LoVo (cell line): ENCODE measurements at places on chromosomes 13 and 19.

DNA sequence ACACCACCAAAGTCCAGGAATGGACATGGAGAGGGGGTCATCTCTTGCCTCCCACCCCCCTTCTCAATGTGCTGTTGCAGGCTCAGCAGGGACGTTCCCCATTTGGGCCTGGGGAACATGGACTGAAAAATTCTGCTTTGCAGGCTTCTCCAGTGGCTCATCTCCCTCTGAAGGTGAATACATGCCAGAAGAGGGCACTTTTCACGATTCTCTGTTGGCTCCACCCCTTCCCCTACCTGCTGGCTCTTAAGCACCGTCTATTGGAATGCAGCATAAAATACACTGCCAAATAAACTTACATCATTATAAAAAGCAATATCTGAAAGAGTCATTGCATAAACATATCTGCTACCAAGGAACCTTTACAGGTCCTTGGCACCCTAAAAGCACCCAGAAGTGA, 35.7 kb downstream of the NHLRC3 start:
- no peak for DNase-seq

DNA sequence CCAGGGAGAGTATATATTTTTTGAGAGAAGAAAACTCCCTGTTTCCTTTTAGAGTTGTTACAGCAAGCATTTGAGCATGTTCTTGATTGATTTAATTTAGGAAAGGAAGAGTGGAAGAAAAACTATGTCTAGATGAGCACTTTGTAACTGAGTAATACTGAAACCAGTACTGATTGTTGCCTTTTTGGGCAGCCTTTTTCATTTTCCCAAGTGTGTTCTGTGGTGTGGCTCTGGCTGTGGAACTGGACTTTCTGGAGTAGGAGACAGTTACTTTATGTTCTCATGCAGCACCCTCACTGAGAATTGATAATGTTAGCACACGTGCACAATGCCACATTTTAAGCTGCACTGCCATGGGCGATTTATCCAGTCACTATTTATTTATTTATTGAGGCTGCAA, 211.5 kb downstream of the LMO7 start:
- no peak for DNase-seq

DNA sequence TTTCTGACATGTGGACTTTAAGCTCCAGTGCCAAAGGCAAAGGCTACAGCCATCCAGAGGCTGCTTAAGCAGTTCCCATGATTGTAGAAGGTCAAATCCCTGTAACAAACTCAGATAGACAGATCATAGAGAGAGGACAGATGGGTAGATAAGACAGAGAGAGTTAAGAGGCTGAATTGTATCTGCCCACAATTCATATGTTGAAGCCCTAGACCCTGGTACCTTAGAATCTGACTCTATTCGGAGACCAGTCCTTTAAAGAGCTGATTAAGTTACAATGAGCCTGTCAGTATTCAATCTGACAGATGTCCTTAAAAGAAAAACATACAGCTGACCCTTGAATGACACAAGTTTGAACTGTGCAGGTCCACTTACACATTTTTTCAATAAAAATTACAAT, 115.2 kb downstream of the RAP2A start:
- DNase-seq = no peak

GRCh38 chr19:7507884-7508283, 8.0 kb upstream of the ZNF358 start:
- DNase-seq = peak; percentile 73

DNA sequence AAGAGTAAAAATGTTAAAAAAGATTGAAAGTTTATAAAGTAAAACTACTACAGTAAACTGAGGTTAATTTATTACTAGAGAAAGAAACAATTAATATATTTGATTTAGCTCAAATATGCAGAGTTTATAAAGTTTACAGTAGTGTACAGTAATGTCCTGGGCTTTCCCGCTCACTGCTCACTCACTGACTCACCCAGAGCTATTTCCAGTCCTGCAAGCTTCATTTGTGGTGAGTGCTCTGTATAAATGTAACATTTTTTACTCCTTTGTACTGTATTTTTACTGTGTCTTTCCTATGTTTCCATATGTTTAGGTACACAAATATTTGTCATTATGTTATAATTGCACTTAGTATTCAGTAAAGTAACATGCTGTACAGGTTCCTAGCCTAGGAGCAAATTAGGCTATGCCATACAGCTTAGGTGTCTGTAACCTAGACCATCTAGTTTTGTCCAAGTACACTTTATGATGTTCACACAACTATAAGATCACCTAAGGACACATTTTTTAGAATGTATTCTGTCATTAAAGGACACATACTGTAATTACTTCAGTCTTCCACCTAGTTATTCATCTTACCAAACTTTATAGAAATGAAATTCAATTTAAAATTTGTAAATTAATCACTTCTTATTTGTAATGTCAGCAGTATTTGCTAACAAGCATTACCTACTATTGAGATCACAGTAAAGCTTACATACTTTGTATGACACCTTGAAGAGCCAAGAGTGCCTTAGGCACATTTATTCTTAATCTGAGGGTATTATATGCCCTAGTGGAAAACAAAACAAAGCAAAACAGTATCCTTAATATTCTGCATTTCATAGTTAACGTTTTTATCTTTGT, 683.4 kb downstream of the PCDH9 start:
- DNase-seq = no peak

- DNase-seq = peak; percentile 52
Measured at GRCh38 chr19:19615086-19615485, 3.4 kb downstream of the PBX4 start.

DNA sequence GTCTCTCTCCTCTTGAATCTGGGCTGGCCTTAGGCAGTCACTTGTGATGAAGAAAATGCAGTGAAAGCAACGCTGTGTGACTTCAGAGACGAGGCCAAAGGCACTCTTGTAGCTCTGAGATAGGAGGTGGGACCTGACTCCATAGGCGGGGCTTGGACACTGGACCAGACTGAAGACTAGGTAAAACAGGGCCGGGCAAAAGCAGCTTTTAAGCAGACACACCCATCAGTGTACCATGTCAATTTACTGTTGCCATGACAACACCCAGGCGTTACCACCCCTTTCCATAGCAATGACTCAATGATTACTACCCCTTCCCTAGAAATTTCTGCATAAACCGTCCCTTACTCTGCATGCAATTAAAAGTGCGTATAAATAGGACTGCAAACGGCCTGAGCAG, 6.6 kb upstream of the EID2 start:
- DNase-seq = no peak

DNA sequence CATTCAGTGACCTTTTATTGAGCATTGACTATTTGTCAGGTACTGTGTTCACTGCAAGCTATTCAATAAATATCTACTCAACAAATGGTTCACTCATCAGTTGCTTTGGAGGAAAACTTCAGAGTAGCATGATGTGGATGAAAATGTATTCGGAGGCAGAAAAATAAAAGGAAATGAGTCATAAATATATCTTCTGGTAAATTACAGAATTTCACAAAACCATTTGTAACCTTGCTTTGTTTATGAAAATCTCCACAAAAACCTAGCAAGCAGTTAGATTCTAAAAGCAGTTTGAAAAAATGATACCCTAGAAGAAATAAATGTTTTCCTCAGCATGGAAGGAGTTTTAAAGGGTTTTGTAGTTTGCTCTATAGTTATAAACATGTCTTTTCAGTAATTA, 399.6 kb downstream of the LMO7 start:
- no peak for DNase-seq

DNA sequence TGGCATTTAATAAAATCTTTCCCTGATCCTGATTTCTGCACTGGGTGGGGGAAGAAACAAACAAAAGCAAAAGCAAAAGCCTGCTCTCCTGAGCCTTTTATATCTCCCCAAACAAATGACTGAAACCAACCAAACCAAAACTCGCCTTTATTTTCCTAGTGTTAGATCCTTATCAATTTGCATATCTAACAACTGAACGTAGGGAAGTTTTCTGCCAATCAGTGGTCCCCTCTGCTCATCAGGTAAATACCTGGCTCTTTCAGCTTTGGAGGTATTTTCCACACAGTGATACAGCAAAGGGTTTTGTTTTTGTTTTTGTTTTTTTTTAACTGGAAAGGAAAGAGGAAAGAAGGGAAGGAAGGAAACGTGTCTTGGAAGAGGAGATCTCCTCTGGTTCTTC, 3.3 kb downstream of the AMER2 start:
- DNase-seq = no peak

DNA sequence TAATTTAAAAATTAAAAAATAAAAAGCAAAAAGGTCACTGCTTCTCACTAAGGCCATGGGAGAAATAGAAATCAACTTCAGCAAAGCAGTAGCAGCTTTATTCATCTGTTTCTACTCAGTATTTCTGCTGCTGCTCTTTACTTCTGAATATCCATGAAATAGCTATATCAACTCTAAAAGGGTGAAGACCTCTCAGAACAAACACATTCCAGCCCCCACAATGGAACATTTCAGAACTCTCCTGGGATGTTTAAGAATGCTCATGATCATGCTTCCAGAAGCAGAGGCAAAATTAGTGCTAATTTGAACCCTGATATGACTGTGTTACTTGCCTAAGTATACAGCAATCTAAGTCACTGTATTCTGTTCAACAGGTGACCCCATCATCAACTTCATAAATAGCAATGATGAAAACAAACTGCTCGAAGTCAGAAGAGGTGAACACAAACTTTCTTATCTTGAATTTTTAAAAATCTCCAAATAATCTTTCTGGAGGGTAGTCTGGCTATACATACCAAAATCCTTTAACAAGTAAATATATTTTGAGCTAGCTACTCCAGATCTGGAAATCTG, 29.6 kb upstream of the DOCK9 start:
- DNase-seq = no peak

- DNase-seq = no peak
Measured at GRCh38 chr19:35898499-35898809, 1.9 kb downstream of the NFKBID start.
